Mucosa of descending colon (tissue), 3 donors: ENCODE measurements at places on chromosomes 5 and 9. TPM values are rescaled to one million over a fixed set of nuclear protein-coding genes. Genes with fewer than 3 reads are reported as not detected.
A peak's percentile ranks its signal among the peaks of the same experiment; 100 is the strongest.

DNA sequence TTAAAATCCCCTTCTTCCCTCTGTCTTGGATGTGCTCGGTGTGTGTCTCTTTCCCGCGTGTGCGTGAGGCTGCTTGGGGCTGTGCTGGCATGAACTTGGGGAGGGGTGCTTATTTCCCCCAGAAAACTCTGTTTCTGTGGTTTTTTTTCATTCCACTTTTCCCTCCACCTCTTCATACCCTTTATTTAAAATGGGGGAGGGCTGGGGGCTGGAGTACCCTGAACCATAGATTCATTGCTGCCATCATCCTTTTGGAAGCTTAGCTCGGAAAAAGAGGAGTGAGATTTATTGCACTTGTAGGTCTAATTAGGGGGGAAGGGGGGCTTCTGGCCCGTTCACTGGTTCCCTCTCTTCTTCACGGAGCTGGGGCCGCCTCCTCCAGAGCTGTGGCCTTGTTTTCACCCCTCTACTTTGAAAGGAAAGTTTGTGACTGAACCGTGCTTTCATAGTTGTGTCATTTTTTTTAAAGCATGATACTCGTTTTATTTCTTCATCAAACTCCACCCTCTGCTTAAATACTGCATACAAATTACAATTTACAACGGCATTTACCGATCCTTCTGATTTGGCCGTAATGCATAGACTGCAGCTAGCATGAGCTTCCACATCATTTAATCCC, 2.9 kb downstream of the NR2F1 start:
- DNase-seq = no peak

DNA sequence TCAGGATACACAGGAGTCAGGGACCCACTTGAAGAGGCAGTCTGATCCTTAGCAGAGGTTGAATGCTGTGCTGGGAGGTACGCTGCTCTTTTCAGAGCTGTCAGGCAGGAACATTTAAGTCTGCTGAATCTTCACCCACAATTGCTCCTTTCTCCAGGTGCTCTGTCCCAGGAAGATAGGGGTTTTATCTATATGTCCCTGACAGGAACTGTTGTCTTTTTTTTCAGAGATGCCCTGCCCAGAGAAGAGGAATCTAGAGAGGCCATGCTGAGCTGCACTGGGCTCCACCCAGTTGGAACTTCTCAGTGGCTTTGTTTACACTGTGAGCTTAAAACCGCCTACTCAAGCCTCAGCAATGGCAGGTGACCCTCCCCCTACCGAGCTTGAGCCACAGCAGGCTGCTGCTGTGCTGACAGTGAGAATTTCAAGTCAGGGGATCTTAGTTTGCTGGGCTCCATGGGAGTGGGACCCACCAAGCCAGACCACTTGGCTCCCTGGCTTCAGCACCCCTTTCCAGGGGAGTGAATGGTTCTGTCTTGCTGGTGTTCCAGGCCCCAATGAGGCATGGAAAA, 169.0 kb downstream of the FBXL17 start:
- no peak for DNase-seq

DNA sequence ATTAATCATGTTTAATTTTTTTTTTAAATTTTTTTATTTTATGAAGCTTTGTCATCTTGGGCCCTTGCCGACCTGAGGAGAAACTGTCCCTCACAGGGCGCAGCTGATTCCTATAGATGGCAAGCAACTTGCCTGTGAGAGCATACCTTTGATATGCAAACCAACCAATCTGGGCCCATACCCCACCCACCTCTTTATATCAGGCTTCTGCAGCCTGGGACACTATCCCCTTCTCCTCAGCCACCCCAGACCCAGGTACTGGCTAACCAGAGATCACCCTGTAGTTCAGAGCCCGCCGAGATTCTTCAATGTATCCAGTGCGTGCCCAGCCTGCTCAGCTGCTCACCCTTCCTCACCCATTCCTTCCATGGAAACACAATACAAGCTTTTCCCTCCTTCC, 18.7 kb upstream of the AGGF1 start:
- DNase-seq = no peak

DNA sequence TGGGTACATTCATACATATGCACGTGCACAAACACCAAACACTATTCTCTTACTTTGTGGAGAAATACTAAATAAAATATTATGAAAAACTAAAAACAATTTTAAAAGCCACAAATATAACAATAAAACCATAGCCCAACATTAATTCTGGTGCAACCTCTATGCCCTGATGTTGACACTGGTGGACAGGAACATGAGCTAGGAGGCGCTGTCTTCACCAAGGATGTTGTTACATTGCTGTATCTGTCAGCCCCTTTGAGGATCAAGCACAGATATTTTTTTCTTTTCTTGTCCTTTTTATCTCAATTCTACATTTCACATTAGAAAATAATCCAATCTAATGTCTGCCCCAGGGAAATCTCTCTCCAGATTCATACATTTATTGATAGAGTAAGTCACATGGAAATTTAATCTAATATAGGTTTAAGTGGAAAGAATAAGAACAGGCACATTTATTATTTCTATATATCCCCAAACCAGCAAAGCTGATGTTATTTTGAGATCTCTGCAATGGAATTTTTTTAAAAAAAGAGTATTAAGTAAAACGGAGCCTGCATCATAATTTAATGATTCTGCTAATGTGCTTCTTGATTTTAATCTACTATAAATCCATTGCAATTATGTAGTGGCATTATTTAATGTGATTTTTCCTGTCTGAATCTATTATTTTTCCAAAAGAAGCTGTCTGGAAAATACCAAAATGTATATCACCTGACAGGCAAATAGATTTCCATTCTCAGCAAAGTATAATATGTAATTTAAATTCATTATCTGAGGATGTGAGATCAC, 716.5 kb downstream of the MTRR start:
- no peak for DNase-seq

- peak; percentile 58 for DNase-seq
Measured at GRCh38 chr5:55982957-55983381, 11.8 kb downstream of the IL6ST start.

GRCh38 chr9:106886111-106887046, 23.4 kb downstream of the ZNF462 start:
- DNase-seq = no peak

- DNase-seq = no peak
Measured at GRCh38 chr5:171168171-171168570, 140.9 kb upstream of the TLX3 start.

- DNase-seq = no peak
Measured at GRCh38 chr5:113742639-113743038, 229.1 kb downstream of the YTHDC2 start.

GRCh38 chr5:173293817-173294672, 34.2 kb downstream of the STC2 start:
- DNase-seq = no peak

- DNase-seq = no peak
Measured at GRCh38 chr5:132760049-132760420, 12.8 kb downstream of the CCNI2 start.

GRCh38 chr5:167966979-167967378, 324.5 kb upstream of the WWC1 start:
- DNase-seq = no peak

DNA sequence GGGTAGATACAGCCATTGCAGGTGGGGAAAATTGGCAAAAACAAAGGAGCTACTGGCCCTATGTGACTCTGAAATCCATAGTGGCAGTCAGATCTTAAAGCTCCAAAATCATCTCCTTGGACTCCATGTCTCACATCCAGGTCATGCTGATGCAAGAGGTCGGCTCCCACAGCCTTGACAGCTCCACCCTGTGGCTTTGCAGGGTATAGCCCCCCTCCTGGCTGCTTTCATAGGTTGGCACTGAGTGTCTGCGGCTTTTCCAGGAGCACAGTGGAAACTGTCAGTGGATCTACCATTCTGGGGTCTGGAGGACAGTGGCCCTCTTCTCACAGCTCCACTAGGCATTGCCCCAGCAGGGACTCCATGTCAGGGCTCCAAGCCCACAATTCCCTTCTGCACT, 1190.1 kb downstream of the CDH12 start:
- DNase-seq = no peak

- DNase-seq = peak; percentile 51
Measured at GRCh38 chr9:134062461-134063087, 5.3 kb downstream of the BRD3 start.

GRCh38 chr5:96415897-96416296, 17.2 kb downstream of the PCSK1 start:
- no peak for DNase-seq

GRCh38 chr9:137784046-137784445, 93.5 kb upstream of the CACNA1B start:
- no peak for DNase-seq

GRCh38 chr5:61254969-61255555, 77.0 kb upstream of the ZSWIM6 start:
- DNase-seq = no peak

GRCh38 chr9:121786998-121787422, 135.6 kb downstream of the DAB2IP start:
- no peak for DNase-seq

- peak; percentile 64 for DNase-seq
Measured at GRCh38 chr9:104863180-104863883, 64.6 kb downstream of the ABCA1 start.

DNA sequence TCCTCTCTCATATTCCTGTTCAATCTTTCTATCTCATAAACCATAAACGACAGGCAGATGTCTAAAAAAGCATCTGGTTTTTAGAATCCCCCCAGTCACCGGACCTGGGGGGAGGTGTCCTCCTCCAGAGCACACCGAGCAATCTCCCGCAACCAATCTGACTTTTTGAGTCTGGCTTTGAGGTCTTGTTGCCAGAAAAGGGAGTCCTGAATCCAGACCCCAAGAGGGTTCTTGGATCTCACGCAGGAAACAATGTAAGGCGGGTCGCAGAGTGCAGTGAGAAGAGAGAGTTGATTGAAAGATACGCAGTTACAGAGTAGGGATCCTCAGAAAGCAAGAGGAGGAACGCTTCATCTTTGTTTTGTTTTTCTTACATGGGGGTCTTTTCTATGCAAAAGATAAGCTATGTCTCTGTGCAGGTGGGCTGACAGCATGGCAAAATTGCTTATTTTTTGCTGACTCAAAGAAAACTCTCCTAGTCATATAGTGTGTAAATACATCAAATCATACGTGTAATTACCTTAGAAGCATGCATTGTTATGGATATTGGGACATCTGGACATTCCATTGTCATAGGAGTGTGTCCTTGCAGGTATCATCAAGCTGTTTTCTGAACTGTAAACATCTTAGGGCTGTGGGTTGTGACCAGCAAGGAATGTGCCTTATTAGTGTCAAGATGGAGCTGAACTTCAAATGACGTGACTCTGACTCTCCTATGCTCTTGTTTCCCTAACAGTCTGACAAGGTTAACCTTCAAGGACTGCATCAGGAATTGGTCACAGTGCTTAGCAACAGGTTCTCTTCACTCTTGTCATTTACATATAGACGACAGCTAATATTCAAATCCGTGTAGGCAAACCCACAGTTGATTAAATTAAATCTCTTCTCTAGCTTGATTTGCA, 159.3 kb upstream of the DAPK1 start:
- no peak for DNase-seq

DNA sequence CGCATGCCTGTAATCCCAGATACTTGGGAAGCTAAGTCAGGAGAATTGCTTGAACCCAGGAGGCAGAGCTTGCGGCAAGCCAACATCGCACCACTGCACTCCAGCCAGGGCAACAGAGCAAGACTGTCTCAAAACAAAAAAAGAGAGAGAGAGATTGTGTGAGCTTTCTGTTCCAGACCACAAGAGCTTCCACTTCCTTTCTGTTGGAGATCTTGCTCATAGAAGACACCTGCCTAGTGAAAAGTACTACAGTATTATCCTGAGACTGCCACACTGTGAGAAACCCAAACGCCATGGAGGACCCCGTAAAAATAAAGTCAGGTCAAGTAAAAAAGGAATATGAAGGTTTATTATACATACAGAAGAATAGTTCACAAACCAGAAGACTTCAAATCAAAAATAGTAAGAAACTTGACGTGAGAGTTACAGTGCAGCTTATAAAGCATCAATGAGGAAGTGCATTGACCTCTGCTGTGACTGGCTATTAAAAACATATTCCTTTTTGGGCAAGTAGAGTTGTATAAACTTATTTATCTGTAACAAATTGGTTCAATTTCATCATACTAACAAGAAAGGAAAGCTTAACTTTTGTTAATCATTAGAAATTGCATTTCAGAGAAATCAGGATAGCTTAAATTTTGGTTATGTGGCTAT, 4.3 kb upstream of the EMB start:
- DNase-seq = no peak

- DNase-seq = no peak
Measured at GRCh38 chr9:95023217-95024003, 294.1 kb downstream of the FANCC start.

- no peak for DNase-seq
Measured at GRCh38 chr5:176317534-176318374, 43.8 kb downstream of the KIAA1191 start.

DNA sequence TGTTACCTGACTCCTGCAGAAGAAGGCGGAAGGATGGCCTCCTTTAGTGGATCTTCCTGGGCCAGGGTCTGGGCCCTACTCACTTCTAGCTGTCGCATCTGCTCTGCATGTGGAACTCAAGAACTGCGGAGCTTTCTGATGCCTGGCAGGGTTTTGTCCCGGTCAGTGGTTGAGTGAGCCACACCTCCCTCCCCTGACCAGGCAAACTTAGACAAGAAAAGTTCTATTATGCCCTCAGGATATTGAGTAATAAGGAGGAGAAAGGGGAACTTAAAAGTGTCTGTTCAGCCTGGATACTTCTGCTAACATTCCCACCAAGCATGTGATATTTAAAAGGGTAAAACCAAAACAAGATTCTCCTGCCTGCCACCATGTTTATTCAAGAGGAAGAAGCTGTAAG, at the start of gene FYB1:
TSS of gene FYB1 (minus strand) at position 127 of the 400 bp plus-strand sequence. CDS start 16,603 bp downstream, outside the sequence.
- no peak for DNase-seq

PRLR gene
- 47.1 TPM for total RNA-seq

CA9 gene
- total RNA-seq = 1.7 TPM

IL3 gene
- total RNA-seq = not detected

ACOT12 gene
- total RNA-seq = not detected

MOB3B gene
- total RNA-seq = 57.5 TPM

AOPEP gene
- total RNA-seq = 47.5 TPM

PCDHGA11 gene
- total RNA-seq = 2.6 TPM

LRRC26 gene
- total RNA-seq = 63.0 TPM

KCNN2 gene
- 3.5 TPM for total RNA-seq

UNC13B gene
- total RNA-seq = 50.9 TPM

UBE2QL1 gene
- total RNA-seq = 0.26 TPM

GLDC gene
- total RNA-seq = 0.38 TPM

IFNK gene
- not detected for total RNA-seq

B4GALT7 gene
- total RNA-seq = 19.3 TPM

GARIN3 gene
- not detected for total RNA-seq

SLC34A1 gene
- total RNA-seq = not detected

MYORG gene
- 88.2 TPM for total RNA-seq

HK3 gene
- total RNA-seq = 7.7 TPM
